SW480 (cell line): ENCODE measurements at places on chromosomes 7 and 10.

DNA sequence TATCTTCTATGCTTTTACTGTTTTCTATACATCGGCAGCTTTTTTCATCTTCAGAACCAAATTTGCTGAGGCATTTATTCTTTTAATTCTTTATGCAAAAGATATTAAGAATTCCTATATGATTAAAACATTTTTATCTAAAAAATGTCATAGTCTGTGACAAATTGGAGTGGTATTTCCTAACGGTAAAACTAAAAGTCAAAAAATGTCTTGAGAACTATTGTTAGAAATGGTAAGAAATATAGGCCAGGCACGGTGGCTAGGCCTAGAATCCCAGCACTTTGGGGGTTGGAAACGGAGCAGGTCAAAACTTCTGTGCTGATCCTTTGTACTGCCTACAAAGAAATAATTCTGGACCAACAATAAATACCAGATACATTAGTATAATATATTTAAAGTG lies 57.7 kb upstream of the PRR15 start:
- no peak for DNase-seq

DNA sequence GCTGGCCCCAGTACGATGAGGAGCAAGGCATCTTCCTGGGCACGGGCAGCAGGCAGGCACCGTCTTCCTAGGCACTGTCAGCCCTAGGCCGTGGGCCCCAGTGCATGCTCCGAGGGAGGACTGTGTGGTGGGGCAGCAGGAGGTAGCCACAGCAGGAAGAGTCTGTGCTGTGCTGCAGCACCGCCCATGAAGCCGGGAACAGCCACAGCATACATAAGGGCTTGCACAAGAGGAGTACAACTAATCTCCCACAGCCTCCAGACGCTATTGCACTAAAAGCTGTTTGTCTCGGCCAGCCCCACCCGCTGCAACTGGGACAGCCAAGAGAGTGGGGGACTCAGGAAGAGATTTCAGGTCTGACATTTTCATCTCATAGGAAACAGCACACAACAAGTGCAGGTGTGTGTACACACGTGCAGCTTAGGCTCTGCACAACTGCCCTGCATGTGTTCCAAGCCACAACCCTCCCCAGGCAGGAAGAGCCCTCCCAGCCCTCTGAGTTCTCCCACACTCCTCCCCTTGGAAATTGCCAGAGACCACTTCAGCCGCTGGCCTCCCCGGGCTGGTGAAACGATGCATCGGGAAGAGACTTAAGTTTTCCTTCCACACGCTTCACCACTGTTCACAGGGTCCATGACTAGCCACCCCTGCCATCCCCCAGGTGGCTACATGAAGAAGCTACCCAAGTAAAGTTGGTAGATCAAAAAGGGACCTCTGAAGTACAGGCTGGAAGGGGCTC lies 88.1 kb upstream of the DDC start:
- DNase-seq = no peak

DNA sequence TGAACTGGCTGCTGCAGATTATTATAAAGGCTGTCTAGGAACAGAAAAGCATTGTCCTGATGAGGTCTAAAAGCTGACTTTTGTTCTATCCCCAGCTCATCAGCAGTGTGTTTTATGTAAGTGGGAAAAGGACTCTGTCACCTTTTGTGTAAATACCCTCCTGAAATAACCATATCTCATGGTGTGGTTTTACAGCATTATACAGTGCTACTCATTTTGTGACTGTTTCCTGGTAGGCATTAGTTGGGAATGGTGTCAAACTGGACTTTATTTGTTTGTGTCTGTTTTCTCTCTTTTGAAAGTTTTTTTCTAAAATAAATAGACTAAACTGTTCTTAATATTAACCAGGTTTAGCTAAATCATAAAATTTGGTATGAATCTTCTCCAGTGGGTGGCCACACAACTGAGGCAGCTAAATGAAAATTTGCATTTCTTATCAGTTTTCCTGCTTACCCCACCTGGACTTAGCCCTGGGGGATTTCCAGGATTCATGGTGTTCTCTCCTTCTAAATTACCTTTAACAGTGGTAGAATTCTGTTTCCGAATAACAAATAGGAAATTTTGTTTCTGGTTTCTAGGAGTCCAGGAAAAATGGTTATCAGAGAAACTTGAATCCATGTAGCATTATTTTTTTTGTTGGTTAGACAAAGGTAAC lies 140.9 kb downstream of the LHFPL3 start:
- no peak for DNase-seq

DNA sequence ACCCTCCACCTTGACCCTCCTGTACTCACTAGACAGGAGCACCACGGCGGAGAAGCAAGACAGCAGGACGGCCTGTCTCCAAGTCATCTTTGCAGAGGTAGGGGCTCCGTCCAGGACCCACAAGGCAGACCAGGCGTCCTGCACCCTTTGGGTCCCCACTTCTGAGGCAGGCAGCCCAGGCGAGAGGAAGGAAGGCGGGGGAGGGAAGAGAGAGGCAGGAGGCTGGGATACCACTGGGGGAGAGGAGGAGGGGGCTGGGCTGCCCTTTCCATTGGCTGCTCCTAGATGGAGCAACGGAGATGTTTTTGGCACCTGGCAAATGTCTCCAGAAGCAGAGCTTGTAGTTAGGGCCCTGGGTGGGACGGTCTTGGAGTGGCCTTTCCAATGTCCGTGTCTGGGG lies at the start of gene UCMA:
Gene UCMA, minus strand, starts transcription at position 203 of the 400 bp plus-strand sequence. Its CDS starts 116 bp downstream, at position 87.
- DNase-seq = no peak

GRCh38 chr10:70673929-70674559 lies 1.7 kb downstream of the ADAMTS14 start:
- DNase-seq = no peak

DNA sequence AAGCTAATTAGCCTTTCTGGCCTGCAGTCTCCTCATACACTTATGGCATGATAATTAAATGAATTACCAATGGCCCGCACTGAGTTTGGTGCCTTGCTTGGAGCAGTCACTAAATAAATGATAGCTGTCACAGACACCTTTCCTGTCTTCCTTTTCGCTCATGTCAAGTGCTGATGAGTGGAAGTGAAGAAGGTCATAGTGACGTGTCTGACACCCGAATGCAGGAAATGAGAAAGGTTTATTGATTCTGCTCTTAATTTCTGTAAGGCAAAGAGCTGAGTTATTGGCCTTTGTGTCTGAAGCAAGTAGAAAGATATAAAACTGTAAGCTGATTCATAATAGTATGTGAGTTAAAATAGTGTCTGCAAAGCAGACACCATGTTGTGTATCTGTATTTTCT lies 13.2 kb upstream of the ESYT2 start:
- DNase-seq = no peak

DNA sequence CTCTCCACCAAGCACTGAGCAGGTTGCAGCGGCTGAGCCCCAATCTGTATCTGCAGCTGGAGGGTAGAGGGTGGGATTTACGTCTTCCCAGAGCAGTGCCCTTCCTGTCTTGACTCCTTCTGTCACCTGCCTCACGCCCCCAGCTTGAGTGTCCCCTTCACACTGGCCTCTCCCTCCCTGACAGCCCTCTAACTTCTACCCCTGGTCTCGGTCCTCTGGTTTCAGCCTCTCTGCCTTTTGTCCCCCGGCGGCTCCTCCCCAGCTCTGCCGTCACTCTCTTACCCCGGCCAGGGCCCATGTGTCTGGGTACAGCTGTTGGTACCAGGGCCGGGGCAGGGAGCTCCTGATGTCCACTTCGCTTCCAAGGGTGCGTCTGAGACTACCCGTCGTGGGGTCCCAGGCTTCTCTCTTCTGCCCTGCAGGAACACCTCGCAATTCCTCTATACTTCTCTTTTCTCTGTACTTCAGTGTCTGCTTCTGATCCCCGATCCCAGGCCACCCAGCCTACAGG lies 654 bp downstream of the MUC3A start:
- no peak for DNase-seq

- DNase-seq = no peak
Observed at GRCh38 chr10:100645091-100645490, 100.3 kb upstream of the PAX2 start.

DNA sequence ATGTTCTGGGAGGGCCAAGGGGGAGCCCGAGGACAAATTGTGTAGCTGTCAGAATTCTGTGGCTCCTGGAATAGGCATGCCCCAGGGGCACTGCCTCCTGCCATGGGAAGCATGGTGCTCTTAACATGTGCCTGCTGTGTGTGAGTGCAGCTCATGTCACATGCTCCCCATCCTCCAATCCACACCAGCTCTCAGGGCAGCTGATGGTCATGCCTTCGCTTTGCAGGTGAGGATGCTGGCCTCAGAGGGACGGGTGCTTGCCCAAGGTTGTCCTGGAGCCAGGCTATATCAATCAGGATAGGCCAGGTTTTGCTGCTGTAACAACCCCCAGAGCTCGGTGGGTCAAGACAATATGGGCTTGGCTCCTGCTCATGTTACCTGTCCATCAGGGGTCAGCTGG lies 303.4 kb downstream of the RPS24 start:
- DNase-seq = no peak

DNA sequence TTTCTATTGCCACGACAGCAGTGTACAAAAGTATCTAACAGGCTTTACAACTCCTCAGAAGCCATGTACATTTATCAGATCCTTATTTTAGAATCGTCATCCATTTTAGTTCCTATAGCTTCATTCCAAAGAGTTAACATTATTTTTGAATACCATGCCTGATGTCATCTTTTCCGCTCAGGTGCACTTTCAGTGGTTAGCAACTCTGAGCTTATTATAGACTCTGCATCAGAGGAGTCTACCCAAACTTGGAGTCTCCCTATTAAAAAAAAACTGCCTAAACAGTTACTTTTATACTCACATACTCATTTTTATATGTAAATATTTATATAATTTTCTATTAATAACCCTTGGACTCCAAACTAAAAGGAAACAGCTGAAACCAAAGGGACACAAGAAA lies 31.6 kb upstream of the PRSS37 start:
- DNase-seq = no peak

DNA sequence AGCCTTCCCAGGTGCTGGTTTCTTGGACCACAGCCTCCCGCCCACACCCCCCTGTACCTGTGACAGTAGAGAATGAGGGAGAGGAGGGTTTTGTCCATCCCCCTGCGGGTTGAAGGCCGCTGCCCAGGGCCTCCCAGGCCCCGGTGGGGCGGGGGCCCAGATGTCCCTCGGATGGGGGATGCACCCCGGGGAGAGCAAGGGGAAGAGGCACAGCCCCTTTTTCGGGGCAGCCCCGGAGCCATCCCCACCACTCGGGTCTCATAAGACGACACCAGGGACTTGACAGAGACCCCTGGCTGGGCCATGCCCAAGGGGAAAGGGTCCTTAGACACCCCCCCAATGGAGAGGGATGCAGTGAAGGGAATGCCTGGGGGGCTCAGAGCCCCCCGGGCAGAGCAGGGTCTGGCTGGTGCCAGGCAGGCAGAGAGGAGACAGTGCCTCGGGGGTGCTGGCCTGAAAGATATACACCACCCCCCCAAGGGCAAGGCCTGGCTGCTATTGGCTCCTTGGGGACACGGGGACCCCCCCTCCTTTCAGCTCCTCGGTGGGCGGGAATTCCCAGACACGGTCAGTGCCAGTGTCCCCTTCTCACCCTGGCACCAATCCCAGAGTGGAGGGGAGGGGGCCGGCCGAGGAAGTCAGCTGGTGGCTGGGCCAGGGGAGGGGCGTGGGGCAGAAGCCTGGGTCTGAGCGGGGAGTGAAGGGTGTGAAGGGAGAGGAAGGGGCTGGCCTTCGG lies 3.7 kb upstream of the SPACDR start:
- no peak for DNase-seq

- no peak for DNase-seq
Observed at GRCh38 chr7:125559921-125560320, 630.3 kb upstream of the POT1 start.

DNA sequence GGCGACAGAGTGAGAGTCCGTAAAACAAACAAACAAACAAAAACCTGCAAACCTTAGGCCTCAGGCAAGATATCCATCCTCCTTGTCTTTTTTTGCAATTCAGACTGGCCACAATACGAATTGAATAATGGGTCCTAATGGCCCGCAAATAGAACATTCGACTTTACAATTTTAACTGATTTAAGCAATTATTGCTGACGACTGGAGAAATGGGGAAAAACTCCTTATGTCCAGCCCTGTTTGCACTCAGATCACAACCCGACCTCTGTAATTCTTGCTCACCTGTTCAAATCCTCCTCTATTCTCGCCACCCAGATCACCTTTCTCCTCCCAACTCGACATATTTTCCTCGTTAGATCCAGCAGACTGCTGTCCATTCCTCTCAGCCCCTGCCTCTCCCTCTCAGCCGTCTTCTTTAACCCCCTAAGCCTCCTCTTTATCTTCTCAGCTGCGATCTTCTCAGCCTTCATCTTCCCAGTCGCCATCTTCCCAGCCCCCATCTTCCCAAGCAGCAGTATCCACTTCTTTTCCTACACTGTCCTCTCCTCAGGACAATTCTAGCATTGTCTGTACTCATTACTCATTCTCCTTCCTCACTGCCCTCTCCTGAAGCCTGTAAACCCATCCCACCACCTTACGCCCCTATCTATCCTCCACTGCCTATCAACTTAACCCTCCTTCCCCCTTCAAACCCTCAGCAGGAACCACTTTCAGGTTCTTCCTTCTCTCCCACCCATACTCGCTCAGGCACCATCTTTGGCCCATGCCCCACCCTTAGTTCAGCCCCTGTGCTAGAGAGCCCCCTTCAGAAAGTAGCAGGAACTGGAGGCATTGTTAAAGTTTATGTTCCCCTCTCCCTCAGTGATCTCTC lies 61.8 kb downstream of the LRRC17 start:
- no peak for DNase-seq

GRCh38 chr10:62354916-62355315 lies 19.3 kb upstream of the ZNF365 start:
- no peak for DNase-seq

DNA sequence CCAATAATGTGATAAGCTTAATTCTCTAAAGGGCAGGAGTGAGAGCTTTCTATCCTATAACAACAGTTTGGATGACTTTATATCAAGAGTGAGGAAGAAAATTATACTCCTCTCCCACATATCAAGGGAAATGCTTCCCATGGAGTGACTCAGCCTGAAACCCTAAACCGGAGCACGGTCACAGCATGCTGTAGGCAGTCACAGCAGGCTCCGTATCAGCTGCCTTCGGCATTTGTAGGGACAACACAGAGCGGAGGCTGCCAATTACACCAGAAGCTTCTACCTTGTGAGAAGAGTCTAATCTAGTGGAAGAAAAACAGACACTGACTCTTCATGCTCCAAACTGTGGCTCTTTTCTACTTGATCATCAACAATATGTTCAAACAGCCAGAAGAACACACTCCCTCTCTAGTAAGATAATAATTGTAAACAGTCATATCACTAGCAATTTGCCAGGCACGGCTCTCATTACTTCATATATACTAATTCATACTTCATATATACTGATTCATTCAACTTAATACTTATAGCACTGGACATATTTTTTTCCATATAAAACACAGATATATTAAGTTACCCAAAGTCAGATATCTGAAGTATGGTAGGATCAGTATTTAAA lies 65.9 kb downstream of the DGKB start:
- DNase-seq = peak; percentile 53

- DNase-seq = no peak
Observed at GRCh38 chr7:32539919-32540531, 44.7 kb downstream of the AVL9 start.
